Smooth muscle cell of the pulmonary artery (primary cell): ENCODE measurements at places on chromosomes 7 and 10. TPM values are rescaled to one million over a fixed set of nuclear protein-coding genes. Genes with fewer than 3 reads are reported as not detected.

DPP6 gene
- total RNA-seq, result not detected in 2 replicates

GDF2 gene
- not detected in 2 replicates for total RNA-seq

AASS gene
- total RNA-seq, result 34.3 and 43.3 TPM in 2 replicates

RBP3 gene
- not detected in 2 replicates for total RNA-seq

CFAP43 gene
- 0.23 and 0.52 TPM in 2 replicates for total RNA-seq

LGI1 gene
- 0.13 TPM in 1 of 2 replicates, not detected in the other for total RNA-seq

CRHR2 gene
- total RNA-seq, result not detected in 2 replicates

IDI2 gene
- total RNA-seq, result not detected in 2 replicates
